IMR-90 (cell line): ENCODE measurements at places on chromosomes 12 and 14. TPM values are rescaled to one million over a fixed set of nuclear protein-coding genes. Genes with fewer than 3 reads are reported as not detected.

The KCNH3 gene
- total RNA-seq, result 0.28 TPM in 1 of 2 replicates, not detected in the other

The PITPNM2 gene
- total RNA-seq, result 0.83 and 1.6 TPM in 2 replicates

The ATL1 gene
- 10.3 and 12.2 TPM in 2 replicates for total RNA-seq

The CRIP1 gene
- not detected in 2 replicates for total RNA-seq

The OR6C65 gene
- total RNA-seq, result not detected in 2 replicates

The HELB gene
- total RNA-seq, result 2.9 and 3.6 TPM in 2 replicates

The BDKRB1 gene
- 51.4 and 56.5 TPM in 2 replicates for total RNA-seq

The PLEK2 gene
- total RNA-seq, result 2.2 and 2.5 TPM in 2 replicates

The SPIC gene
- not detected in 2 replicates for total RNA-seq

- H3K27me3 ChIP-seq, result no peaks in the 10 kb centered on the region
- H3K27ac ChIP-seq, result no peak overlapping the region
- no peaks in the 10 kb centered on the region for H3K4me1 ChIP-seq
- H3K4me3 ChIP-seq, result no peak overlapping the region
- peak; percentile 68 for DNase-seq
- no peaks in the 10 kb centered on the region for H3K36me3 ChIP-seq
Observed at GRCh38 chr12:80226576-80226975, 127.2 kb downstream of the OTOGL start.

GRCh38 chr12:90839346-90839745 lies 115.6 kb downstream of the CCER1 start:
- H3K27ac ChIP-seq, result no peak overlapping the region
- no peaks in the 10 kb centered on the region for H3K4me1 ChIP-seq
- H3K36me3 ChIP-seq, result no peaks in the 10 kb centered on the region
- H3K27me3 ChIP-seq, result no peaks in the 10 kb centered on the region
- H3K4me3 ChIP-seq, result no peak overlapping the region

DNA sequence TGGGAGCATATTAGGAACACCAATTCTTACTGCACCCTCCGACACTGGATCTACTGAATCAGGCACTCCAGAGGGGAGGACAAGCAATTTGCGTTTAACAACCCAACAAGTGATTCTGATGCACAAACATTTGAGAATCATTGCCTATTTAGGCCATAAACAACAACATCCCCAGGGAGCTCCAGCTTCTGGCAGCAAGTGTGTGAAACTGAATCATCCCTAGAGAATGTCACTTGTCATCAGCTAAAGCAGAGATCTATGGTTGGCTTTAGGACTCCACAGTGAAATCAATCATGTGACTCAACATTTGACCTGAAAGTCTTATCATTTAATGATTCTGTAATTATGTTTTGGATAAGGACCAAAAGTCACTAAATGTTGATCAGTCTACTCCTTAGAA lies 505.0 kb upstream of the FLRT2 start:
- H3K27ac ChIP-seq, result no peak overlapping the region
- no peak for DNase-seq
- H3K27me3 ChIP-seq, result no peaks in the 10 kb centered on the region
- no peak overlapping the region for H3K4me3 ChIP-seq

- H3K27me3 ChIP-seq, result no peaks in the 10 kb centered on the region
- no peaks in the 10 kb centered on the region for H3K36me3 ChIP-seq
- no peaks in the 10 kb centered on the region for H3K4me1 ChIP-seq
Observed at GRCh38 chr14:84375235-84375634, 1154.7 kb upstream of the FLRT2 start.

DNA sequence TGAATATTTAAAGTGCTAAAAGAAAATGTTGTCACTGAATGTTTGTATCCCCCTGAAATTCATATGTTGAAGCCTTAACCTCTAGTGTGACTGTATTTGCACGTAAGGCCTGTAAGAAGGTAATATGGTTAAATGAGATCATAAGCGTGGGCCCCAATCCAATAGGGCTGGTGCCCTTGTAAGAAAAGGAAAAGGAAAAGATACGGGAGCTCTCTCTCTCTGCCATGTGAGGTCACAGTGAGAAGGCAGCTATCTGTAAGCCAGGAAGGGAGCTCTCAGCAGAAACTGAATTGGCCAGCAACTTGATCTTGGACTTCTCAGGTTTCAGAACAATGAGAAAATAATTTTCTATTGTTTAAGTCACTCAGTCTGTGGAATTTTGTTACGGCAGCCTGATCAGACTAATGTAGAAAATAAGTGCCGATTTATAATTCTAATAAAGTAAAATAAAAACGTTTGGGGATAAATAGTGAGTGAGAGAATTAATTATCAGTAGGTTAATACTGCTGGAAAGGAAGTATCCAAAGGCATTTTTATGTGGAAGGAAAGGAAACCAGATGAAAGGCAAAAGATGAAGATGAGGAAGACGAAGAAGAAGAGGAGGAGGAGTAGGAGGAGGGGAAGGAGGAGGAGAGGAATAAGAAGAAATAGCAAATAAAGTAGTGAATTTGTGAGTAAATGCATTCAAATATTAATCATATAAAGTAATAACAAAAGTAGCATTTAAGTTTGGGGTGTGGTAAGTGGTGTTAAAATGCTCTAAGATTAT lies 188.5 kb upstream of the KRR1 start:
- peaks cover 1% of the 10 kb centered on the region; the same call in 1 of the 2 replicates for H3K36me3 ChIP-seq
- no peaks in the 10 kb centered on the region for H3K27me3 ChIP-seq

DNA sequence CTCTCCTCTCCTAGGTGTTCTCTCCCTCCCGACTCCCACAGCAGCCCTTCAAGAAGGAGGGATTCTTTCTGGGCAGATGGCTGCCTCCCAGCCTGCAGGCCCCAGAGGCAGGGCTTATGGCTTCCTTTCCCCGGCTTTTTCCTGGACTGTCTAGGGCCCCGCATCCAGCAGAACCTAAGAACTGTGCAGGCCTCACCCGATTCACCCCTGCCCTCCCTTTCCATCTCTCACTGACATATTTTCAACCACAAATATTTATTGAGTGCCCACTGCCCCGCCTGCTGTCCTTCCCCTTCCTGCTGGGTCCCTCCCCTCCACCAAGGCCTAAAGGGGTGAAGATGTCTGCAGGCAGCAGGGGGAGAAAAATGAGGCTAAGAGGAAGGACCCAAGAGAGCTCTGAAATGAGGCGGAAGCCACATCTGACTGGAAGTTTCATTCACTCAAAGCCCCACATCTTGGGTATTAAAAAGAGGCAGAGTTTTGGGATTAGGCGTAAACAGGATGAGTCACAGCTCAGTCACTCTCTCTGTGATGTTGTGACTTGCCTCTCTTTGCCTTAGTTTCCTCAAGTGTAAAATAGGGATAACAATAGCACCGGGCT lies 2.9 kb downstream of the SCNN1A start:
- no peaks in the 10 kb centered on the region for H3K36me3 ChIP-seq
- H3K4me1 ChIP-seq, result peaks cover 33% of the 10 kb centered on the region
- no peaks in the 10 kb centered on the region for H3K27me3 ChIP-seq
- peak overlapping the region; percentile 92 for H3K27ac ChIP-seq
- H3K4me3 ChIP-seq, result no peak overlapping the region
- peak; percentile 69 for DNase-seq

DNA sequence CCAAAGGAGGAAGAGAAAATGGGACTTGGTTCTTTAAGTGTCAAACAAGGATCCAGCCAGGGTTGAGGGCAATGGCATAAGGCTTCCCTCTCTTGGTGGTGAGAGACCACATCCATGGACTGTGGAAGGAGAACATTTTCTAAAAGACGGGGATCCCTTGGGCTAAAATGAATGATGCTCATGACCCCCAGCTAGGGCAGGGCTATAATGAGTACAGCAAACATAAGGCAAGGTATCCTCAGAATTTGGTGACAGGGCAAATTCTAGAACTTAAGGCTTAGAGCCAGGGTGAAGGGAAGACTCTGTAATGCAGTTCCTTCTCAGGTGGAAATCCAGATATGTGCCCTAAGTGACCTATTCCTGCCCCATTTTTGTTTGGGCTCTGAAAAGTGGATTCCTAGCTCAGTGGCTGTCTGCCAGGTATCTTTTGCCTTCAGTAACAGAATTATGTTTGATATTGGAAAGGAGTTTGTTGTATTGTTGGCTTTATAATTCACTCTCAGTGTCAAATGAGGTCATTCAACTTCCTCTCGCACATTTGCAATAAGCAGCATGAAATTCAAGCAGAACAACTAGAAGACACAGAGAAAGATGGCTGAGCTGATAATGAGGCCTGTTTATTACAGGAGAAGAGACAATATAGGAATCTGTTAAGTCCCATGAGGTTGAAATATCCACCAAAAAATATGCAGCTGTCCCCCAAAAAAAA lies 76.8 kb downstream of the DAD1 start:
- H3K27me3 ChIP-seq, result no peaks in the 10 kb centered on the region
- H3K36me3 ChIP-seq, result no peaks in the 10 kb centered on the region
- no peak overlapping the region for H3K4me3 ChIP-seq
- no peak overlapping the region for H3K27ac ChIP-seq

- no peaks in the 10 kb centered on the region for H3K27me3 ChIP-seq
- H3K36me3 ChIP-seq, result no peaks in the 10 kb centered on the region
- DNase-seq, result no peak
- no peak overlapping the region for H3K27ac ChIP-seq
- H3K4me1 ChIP-seq, result no peaks in the 10 kb centered on the region
Observed at GRCh38 chr12:126944684-126945083, 1322.3 kb upstream of the TMEM132C start.

- H3K27ac ChIP-seq, result no peak overlapping the region
- no peaks in the 10 kb centered on the region for H3K4me1 ChIP-seq
- H3K27me3 ChIP-seq, result no peaks in the 10 kb centered on the region
- no peak overlapping the region for H3K4me3 ChIP-seq
Observed at GRCh38 chr12:84920331-84920730, 7.7 kb upstream of the SLC6A15 start.

DNA sequence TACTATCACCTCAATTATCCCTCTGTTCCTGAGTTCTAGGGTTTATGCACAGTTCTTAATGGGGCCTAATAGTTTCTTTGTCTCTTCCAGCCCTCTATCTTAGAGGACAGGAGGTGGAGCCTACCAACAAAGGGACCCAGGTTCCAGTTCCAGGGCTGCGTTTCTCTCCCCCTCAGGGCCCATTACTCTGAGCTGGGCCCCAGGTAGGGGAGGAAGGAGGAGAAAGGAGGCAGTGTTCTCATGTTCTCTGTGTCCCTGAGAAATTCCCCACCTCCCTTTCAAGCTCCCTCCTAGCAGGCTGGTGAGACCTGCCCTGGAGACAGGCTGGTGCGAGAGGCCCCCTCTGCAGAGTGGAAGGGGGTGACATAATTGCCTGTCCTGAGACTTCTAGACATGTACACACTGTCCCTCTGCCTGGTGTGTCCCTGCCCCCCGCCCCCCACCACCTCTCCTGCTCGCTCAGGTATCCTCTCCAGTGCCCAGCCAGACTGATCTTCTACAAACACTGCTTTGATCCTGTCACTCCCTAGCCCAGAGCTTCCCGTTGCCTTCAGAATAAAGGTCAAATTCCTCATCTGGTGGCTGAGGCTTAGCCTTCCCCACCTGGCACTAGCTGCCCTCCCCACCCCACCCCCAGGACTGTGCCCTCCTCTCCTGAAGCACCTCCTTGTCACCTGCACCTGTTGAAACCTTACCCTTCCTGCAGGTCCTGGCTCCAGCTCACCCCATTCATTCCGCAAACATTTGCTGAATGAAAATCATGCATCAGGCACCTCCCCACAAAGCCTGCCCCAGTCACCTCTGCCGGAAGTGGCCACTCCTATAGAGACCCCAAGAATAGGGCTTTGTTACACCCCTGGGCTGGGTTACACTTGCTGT lies 21.1 kb upstream of the KRT8 start:
- no peaks in the 10 kb centered on the region for H3K36me3 ChIP-seq
- DNase-seq, result no peak
- H3K4me1 ChIP-seq, result peaks cover 33% of the 10 kb centered on the region
- H3K27ac ChIP-seq, result peak overlapping the region; percentile 88
- no peaks in the 10 kb centered on the region for H3K27me3 ChIP-seq

GRCh38 chr14:58628406-58628805 lies 9.4 kb upstream of the DACT1 start:
- no peaks in the 10 kb centered on the region; the same call in 1 of the 2 replicates for H3K4me1 ChIP-seq
- no peak overlapping the region for H3K4me3 ChIP-seq
- H3K27ac ChIP-seq, result no peak overlapping the region

- H3K27ac ChIP-seq, result no peak overlapping the region
- H3K4me1 ChIP-seq, result no peaks in the 10 kb centered on the region
- no peaks in the 10 kb centered on the region for H3K36me3 ChIP-seq
- H3K27me3 ChIP-seq, result no peaks in the 10 kb centered on the region; the same call in 1 of the 2 replicates
- DNase-seq, result no peak
- H3K4me3 ChIP-seq, result no peak overlapping the region
Observed at GRCh38 chr12:45121224-45121623, 70.3 kb upstream of the DBX2 start.

- H3K27me3 ChIP-seq, result no peaks in the 10 kb centered on the region
- no peaks in the 10 kb centered on the region for H3K36me3 ChIP-seq
- H3K4me3 ChIP-seq, result no peak overlapping the region
- H3K27ac ChIP-seq, result peak overlapping the region; percentile 10; the same call in 1 of the 2 replicates
- no peaks in the 10 kb centered on the region for H3K4me1 ChIP-seq
- peak; percentile 66 for DNase-seq
Observed at GRCh38 chr14:31080056-31080455, 53.9 kb upstream of the STRN3 start.

DNA sequence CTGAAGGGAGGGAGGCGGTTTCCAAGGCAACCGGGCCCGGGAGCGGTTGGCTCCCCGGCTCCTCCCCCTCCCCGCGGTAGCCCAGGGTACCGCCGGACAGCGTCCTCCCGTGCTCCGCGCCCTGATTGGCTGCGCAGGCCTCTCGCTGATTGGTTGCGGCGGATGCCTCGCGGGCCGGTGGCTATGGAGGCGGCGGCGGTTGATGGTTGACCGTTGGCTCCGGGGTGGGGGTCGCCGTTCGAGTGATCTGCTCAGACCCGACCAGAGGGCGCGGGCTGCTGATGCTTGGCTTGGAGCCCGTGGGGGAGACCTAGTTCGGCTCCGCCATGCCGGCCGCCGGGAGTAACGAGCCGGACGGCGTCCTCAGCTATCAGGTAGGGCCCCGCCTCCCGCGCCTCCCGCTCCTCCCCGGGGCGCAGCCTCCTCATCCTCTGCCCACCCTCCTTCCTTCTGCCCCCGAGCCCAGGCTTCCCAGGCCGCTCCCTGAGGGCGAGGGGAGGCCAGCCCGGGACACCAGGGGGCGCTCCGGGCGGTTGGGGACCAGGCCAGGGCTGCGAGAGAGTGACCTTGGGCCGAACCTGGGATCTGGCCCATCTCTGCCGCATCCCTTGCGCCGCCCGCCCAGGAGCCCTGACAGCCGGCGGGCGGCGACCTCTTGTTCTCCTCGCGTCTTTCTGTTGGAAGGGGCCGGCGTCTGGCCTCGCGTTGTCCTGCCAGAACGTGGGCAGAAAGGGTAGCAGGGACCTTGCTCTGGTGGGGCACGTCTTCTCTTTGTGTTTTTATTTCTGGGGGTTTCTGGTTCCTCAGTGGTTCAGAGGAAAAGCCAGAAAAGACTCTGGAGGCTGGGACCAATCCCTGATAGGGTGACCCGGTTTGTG lies at the start of gene SLC4A8:
TSS of gene SLC4A8 (plus strand) at position 170 of the 878 bp plus-strand sequence. CDS start at position 327, 157 bp downstream.
- H3K4me3 ChIP-seq, result peak within 1 kb of the TSS; percentile 77
- H3K27me3 ChIP-seq, result no peaks in the 10 kb centered on the region
- H3K36me3 ChIP-seq, result no peaks in the 10 kb centered on the region

- no peaks in the 10 kb centered on the region for H3K27me3 ChIP-seq
- H3K4me1 ChIP-seq, result peaks cover 4% of the 10 kb centered on the region; the same call in 1 of the 2 replicates
Observed at GRCh38 chr12:57340104-57340503, 89.1 kb upstream of the STAC3 start.

DNA sequence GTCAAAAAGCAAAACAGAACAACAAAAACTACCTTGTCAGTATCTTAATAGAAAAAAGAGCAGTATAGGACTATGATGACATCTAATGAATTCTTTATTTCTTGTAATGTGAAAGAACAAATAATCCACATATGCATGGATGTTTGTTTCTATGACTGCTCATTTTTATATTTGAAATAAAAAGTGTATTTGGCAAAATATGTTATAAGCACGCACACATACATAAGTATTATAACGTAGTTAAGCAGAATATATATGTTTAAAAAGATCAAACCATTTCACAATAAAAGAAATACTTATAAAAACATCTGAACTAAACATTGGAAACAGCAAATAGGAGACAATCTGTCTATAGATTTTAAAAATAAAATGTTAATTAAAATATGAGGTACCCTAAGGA lies 74.8 kb downstream of the MIPOL1 start:
- no peaks in the 10 kb centered on the region for H3K36me3 ChIP-seq
- no peak overlapping the region for H3K27ac ChIP-seq
- H3K4me1 ChIP-seq, result no peaks in the 10 kb centered on the region
- H3K4me3 ChIP-seq, result no peak overlapping the region
- DNase-seq, result no peak
